Large intestine (tissue), 12 donors: ENCODE measurements at places on chromosomes 2 and 18.
A peak's percentile ranks its signal among the peaks of the same experiment; 100 is the strongest.

DNA sequence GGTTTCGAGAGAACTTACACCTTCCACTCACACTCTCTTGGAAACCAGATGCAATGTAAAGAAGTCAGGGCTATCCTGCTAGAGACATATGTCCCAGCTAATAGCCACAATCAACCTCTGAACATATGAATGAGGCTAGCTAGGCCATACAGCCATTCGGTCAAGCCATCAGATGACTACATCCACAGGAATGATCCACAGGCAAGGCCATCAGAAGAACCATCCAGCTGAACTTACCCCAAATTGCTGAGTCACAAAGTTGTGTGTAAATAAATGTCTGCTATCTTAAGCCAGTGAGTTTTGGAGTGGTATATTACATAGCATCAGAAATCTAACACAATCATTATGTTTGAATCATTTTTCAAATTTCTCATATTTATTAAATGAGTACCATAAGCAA lies 5.2 kb upstream of the SPAST start:
- no peaks in the 10 kb centered on the region for H3K27me3 ChIP-seq
- no peak overlapping the region for H3K4me3 ChIP-seq
- no peaks in the 10 kb centered on the region for H3K4me1 ChIP-seq
- DNase-seq: no peak

- no peaks in the 10 kb centered on the region for H3K36me3 ChIP-seq
- peak; percentile 48 for DNase-seq
- H3K27me3 ChIP-seq: no peaks in the 10 kb centered on the region
- H3K4me1 ChIP-seq: peaks cover 43% of the 10 kb centered on the region
- peak overlapping the region; percentile 71 for H3K27ac ChIP-seq
These were observed 11.8 kb downstream of the PLEKHM3 start for GRCh38 chr2:208013285-208014178.

- H3K4me1 ChIP-seq: peaks cover 4% of the 10 kb centered on the region
- no peaks in the 10 kb centered on the region for H3K27me3 ChIP-seq
- H3K27ac ChIP-seq: no peak overlapping the region
- H3K4me3 ChIP-seq: no peak overlapping the region
- H3K36me3 ChIP-seq: peaks cover 50% of the 10 kb centered on the region
- DNase-seq: no peak
These were observed 5.3 kb downstream of the COX5B start for GRCh38 chr2:97651114-97651513.

- H3K27ac ChIP-seq: no peak overlapping the region
- H3K27me3 ChIP-seq: no peaks in the 10 kb centered on the region
- H3K4me1 ChIP-seq: no peaks in the 10 kb centered on the region
These were observed 42.1 kb upstream of the SIGLEC15 start for GRCh38 chr18:45783097-45784075.

GRCh38 chr2:59462422-59463197 lies 1090.8 kb downstream of the BCL11A start:
- no peak overlapping the region for H3K4me3 ChIP-seq
- no peaks in the 10 kb centered on the region for H3K4me1 ChIP-seq
- no peak overlapping the region for H3K27ac ChIP-seq

DNA sequence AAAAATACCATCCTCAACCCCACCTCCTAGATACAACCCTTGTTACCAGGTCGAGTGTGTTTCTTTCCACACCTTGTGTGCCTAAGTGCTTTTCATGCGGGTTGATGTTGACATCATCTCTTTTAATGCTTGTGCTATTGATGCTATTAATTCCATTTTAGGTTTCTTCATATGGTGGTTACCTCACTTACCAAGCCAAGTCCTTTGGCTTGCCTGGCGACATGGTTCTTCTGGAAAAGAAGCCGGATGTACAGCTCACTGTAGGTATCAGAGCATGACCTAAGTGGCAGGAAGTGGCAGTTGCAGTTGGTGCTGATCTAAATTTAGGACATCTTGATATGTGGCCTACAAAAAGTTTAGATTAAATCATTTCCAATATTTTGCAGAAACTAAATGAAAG lies 149.9 kb upstream of the TTC39C start:
- no peak for DNase-seq
- no peak overlapping the region for H3K27ac ChIP-seq
- no peak overlapping the region for H3K4me3 ChIP-seq
- H3K4me1 ChIP-seq: peaks cover 5% of the 10 kb centered on the region
- no peaks in the 10 kb centered on the region for H3K36me3 ChIP-seq
